NCI-H69 (cell line): ENCODE measurements at places on chromosomes 3 and 15.

GRCh38 chr15:50881121-50882048 lies 27.1 kb upstream of the AP4E1 start:
- peak; percentile 25 for DNase-seq

- no peak for DNase-seq
These were observed 36.3 kb downstream of the CCNL1 start for GRCh38 chr3:157123621-157124020.

GRCh38 chr3:56787258-56787775 lies 14.4 kb downstream of the ARHGEF3 start:
- peak; percentile 18 for DNase-seq

DNA sequence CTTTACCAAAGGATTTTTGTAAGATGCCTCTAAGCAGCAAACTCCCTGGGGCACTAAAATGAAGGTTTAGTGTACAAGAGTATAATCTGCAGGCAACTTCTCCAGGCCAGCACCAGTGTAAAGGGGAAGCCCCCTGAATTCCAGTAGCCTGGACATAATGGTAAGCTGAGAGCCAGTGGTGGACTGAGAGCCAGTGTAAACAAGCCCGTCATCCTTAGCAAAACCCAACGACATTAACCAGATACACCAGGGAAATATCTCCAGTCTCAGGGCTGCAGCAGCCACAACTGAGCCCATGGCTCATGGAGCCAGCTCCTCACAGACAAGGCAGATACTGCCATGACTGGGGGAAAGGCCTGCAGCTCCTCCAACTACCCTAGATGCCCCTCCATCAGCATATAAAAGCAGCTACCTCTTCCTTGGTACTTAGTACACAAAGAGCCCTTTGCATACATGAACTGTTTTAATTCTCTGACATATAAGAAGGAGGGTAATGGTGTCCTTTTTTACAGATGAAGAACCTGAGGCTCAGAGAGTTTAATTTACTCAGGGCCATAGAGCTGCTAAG lies 21.7 kb downstream of the PARP16 start:
- no peak for DNase-seq

GRCh38 chr3:188267790-188268335 lies 113.9 kb downstream of the LPP start:
- no peak for DNase-seq

GRCh38 chr3:195260280-195260905 lies 10.6 kb downstream of the XXYLT1 start:
- DNase-seq, result peak; percentile 56

DNA sequence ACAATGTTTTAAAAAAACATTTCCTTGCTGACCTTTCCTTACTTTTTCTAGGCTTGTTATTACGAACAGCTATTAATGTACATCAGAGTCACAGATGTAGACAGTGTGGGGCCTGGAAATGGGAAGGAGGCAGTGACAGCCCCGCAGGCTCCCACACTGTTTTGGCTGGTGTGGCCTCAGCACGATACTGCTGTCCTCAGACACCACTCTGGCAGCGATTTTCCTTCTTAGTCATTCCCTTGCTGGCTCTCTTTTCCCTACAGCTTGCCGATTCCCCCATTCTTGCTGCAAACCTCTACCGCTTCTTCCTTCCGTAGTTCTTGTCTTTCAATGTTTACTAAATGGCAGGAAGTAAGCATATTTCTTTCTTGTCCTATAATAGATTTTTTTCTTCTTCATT lies 113.1 kb downstream of the ABI3BP start:
- DNase-seq, result no peak

DNA sequence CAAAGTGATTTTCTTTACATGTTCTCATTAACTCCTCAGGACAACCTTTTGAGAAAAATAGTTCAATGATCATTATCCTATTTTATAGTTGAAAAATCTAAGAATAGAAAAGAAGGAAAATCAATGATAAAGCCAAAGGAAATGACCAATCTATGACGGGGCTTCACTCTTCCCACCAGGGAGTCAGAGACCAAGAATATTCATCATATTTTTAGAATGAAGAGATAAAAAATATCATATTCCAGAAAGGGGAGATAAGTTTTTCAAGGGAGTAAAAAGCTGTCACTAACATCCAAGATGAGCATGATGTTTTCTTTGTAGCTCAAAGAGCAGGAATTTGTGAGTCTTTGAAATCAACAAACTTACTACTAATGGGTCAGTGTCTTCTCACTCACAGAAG lies 71.5 kb upstream of the LPP start:
- no peak for DNase-seq

GRCh38 chr3:100335434-100335833 lies 877 bp downstream of the NIT2 start:
- DNase-seq, result peak; percentile 14

- no peak for DNase-seq
These were observed 707.9 kb upstream of the UBE2E2 start for GRCh38 chr3:22495241-22495640.

GRCh38 chr3:186417791-186418190 lies 55.8 kb upstream of the DGKG start:
- DNase-seq, result no peak

DNA sequence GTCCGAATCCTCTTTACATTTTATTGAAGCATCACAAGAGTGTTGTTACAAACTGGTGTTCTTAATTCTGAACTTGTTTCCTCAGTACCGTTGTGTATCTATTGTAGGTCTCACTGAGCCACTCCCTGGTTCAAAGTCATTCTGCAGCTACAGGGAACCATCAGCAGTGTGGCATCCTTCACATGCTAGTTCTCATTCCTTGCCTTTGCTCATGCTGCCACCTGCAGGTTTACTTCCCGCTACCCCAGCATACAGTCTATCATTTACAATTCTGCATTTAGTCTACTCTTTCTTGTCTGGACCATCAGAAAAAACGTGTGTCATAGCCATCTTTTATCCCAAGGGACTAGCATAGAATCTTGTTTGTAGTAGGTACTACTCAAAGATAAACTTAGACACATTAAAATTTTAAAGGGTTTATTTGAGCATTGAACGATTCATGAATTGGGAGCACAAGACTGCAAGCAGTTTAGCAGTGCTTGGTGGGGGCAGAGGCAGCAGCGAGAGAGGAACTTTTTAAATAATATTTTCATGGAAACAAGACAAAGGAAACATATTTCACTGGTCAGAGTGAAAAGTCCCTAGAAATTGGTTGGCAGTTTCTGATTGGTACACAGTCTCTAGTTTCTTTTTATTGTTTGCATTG lies 402.1 kb downstream of the CADM2 start:
- DNase-seq, result peak; percentile 79

GRCh38 chr3:16369885-16370284 lies 104.9 kb downstream of the OXNAD1 start:
- DNase-seq, result no peak

DNA sequence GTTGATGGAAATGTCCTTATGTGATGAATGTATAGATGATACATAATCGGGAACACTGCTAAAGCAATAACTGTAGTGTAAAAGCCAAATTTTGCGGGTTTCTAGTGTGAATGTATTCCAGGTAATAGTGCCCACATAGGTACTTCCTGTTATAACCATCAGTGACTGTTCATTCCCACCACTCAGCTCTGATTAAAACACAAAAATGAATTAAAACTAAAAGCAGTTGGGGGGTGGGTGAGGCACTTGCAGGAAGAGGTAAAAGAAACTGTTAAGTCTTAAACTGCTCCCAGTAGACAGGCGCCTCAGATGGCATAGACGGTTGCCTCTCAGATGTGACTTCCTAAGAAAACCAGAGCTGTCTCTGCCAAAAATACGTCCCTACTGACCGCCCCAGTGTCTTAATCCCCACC lies 893 bp upstream of the MTHFS start:
- no peak for DNase-seq

DNA sequence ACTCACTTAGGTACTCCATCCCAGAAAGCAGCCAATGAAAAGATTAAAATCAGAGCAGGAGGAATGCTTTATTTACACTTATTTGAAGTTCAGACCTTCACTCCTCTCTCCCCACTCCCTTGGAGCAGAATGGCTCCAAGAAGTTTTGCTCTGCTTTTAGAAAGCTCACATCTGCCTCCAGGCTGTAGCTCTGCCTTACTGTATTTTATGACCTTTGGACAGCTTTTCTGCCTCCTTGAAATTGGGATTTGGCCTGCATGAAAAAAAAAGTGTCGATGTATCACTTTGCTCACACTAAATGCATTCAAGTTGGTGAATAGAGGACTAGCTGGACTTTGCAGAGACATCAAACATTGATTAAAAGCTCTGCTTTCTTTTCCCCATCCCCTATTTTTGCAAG lies 95.3 kb downstream of the SLC9A9 start:
- no peak for DNase-seq

DNA sequence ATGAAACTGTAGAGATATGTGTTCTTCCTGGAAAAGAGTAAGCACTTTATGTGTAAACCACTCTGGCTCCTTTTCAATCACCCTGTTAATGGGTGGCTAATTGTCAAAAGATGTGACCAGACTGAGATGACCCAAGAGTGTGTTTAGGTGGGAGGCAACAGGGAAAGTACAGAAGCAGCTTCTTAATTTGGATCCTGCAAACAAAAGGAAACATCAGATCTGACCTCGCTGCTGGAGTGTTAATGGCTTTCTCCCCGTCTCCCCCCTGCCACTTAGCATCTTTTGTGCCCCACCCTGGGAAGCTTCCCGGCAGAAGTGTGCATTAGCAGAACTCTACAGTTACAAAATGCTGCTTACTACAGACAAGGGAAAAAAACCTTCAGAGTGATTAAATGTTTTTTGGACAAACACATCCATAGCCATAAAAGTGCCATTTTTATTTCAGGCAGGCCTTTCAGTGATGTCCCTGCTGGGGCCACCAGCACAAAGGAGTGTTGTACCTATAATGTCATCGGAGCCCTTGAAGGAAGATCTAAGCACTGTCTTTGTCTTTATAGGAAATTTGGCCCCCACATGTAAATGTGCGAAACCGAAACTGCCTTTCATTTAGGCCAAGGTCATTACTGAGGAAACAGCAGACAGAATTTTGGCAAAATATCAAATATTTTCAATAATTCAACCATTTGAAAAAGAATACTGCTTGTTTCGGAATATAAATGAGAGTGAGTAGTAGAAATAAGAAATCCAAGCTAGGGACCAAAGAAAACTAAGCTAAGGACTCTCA lies 311.0 kb downstream of the WDR72 start:
- DNase-seq, result peak; percentile 99

DNA sequence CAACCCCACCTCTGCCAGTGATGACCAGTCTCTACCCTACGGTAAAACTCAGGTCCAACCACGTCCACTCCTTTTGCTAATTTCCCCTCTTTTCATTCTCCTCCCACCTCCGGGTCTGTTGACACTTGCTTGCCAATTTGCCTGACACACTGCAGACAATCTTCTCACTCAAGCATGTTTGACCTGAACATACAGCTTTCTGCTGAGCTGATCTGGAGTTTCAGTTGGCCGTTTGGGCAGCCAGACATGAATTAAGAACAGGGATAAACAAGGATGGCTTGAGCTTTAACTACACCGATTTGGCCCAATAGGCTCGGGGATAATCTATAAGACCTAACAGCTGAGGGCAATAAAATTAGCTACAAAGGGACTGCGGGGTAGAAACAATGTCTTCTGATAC lies 758.6 kb upstream of the CFAP20DC start:
- no peak for DNase-seq

- peak; percentile 65 for DNase-seq
These were observed 155.1 kb upstream of the CNTN4 start for GRCh38 chr3:1943395-1944118.

DNA sequence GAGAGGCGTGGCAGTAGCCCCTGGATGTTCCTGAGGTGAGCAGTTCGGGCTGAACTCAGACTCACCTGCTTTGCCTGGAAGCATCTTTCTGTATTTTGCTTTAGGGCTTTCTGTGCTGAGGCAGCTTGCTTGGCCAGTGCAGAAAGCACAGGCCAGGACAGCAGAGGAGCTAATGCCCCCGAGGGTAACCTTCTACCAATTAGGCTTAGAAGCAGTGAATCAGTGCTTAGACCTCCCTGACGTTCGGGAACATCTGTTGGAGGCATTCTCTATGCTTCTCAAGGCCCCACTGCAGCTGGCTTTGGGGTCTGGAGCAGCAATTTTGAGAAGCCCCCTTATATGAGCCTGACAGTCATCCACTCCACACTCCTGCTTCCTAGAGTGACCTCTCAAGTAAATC lies 350.7 kb upstream of the PROK2 start:
- no peak for DNase-seq

DNA sequence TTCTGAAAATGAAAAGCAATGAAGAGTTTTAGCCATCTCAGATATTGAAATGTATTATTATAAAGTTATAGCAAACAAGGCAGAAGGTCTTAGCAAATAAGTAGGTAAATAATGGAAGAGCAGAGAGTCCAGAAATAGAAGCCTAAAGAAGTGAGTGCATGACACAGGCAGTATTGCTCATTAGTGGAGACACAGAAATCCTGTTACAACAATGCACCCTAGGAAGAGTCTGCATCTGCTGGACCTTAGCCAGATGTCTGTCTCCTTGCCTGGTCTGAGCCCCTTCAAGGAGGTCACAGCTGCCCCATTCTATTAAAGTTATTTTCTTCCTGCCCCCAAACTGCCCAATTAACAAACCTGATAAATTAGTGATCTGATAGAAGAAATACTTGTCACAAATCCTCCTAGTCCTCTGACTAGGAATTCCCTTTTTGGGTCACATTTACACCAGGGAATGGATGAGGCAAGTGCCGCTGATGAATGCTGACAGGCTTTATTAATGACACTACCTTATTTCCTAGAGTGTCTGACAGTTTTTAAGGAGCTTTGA lies 51.9 kb downstream of the HOMER2 start:
- peak; percentile 70 for DNase-seq

GRCh38 chr3:155441026-155441425 lies 147.5 kb upstream of the STRIT1 start:
- DNase-seq, result no peak

- DNase-seq, result peak; percentile 6
These were observed 1.6 kb upstream of the PLCL2 start for GRCh38 chr3:16883057-16883722.

DNA sequence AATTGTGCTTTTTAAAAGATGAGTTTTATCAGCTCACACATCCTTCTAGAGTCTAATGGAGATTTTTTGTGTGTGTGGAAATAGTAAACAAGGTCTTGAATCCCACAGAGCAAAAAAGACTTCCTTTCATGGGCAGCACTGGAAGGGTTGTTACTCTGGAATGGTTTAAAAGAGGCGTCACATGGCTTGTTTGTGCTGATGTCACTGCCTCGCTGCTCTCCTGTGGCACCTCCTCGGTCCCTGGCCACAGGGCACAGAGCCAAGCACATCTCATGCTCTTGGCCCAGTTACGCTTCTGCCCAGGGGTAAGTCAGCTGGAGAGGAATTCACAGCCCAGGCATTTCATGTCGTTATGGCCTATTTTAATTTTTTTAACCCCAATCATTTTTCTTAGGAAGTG lies 53.2 kb downstream of the PGPEP1L start:
- no peak for DNase-seq

- DNase-seq, result peak; percentile 2
These were observed 61.9 kb downstream of the HMG20A start for GRCh38 chr15:77482570-77482969.
